ACHN (cell line): ENCODE measurements at places on chromosomes 3 and 15.

- DNase-seq, result peak; percentile 59
Observed at GRCh38 chr15:64209680-64210334, 47.0 kb upstream of the PPIB start.

DNA sequence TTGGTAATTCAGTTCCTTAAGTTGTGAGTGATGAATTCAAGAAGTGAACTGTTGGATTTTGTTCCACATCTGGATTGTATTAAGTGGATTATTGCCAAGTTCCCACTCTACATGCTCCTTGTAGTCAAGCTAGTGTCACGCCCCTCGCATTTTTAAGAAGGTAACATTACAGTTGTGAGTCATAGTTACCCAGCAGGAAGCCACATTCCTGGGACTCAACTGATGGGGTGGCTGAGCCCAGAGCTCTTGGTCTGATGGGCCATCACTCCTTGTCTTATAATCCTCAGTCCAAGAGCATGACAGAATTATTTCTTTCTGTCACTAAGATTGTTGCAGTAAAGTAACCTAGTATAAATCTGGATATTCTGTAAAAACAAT, 102.7 kb downstream of the PTPRG start:
- peak; percentile 88 for DNase-seq

GRCh38 chr3:124610130-124610529, 120.1 kb upstream of the UMPS start:
- DNase-seq, result no peak

DNA sequence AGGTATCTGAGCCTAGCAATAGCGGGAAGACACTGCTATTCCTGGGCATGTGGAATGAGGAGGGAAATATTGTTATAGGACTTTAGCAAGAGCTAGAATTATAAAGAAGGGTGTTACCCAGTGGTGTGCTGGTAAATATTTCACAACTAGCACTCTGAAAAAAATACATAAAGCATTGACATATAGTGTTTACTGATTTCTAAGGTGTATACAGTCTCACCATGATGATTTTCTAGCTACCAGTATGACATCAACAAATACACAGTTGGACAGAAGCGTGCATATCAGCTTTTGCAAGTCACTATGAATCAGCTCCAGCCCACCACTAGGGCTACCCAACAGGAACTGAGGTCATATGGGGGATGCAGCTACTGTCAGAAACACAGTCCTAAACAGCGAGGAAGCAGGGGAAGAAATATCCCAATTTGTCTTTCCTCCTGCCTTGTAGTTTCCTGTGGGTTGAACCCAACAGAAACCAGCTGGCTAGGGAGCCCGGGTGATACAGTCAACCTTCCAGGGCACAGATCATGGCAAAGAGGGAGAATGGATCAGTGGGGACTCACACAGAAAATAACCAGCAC, 39.6 kb downstream of the HGD start:
- DNase-seq, result no peak

DNA sequence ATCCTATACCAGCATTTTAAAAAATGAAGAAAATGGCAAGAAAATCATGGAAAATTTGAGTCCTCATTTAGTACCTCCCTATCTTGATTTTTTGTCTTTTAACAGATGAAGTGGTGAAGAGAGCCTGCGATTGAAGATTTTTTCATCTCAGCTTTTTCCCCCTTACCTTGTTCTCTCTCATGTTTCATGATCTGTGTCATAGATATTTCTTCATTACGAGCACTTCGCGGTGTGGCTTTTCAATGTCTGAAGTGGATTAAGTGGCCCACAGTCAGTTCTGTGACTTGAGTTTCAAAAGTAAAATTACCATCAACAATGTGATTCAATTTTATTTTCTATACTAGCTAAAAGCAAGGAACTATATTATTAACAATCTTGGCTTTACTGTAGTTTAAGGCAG, 147.2 kb downstream of the FNDC3B start:
- no peak for DNase-seq
